Activated CD4-positive, alpha-beta memory T cell treated with anti-CD3 and anti-CD28 coated beads, Interleukin-2, amount 10 ng/mL, durations not matched to agents 7 days and 5 days (primary cell): ENCODE measurements at places on chromosomes 16 and 17.

- H3K36me3 ChIP-seq, result no peaks in the 10 kb centered on the region
- no peak overlapping the region for H3K27ac ChIP-seq
- no peak for DNase-seq
Measured at GRCh38 chr17:79737046-79737921, 6.5 kb downstream of the ENPP7 start.

GRCh38 chr17:50059256-50059655 lies 3.3 kb downstream of the ITGA3 start:
- no peak for DNase-seq
- peaks cover 8% of the 10 kb centered on the region for H3K27me3 ChIP-seq
- no peak overlapping the region for H3K4me3 ChIP-seq
- H3K36me3 ChIP-seq, result no peaks in the 10 kb centered on the region
- no peak overlapping the region for H3K27ac ChIP-seq

- no peak for DNase-seq
- peaks cover 51% of the 10 kb centered on the region for H3K36me3 ChIP-seq
- peaks cover 6% of the 10 kb centered on the region for H3K4me1 ChIP-seq
- H3K27me3 ChIP-seq, result no peaks in the 10 kb centered on the region
- H3K4me3 ChIP-seq, result no peak overlapping the region
Measured at GRCh38 chr16:1687427-1688316, 9.6 kb downstream of the JPT2 start.

DNA sequence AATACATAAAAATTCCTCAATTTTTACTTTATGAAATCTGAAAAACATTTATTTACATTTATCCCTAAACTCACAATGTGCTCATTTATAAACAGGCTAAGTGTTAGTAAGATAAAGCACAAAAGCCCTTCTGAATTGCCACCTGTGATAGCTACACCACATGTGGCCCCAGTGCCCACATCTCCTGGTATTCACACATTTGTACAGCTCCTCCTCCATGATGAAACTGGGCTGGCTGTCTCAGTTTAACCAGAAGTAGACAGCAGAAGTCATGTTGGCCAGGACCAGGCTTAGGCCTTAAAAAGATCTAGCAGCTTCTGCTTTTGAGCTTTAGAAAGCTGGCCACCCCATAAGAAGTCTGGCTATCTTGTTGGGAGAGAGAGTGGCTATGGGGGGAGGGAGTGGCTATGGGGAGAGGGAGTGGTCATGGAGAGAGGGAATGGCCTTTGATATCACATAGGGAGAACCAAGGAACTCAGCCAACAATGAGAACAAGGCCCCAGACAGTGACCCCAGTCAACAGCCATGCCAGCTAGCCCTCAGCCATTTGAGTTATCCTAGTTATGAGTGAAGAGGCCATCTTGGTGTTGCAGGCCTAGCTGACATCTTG lies 47.4 kb downstream of the CEP95 start:
- H3K36me3 ChIP-seq, result peaks cover 14% of the 10 kb centered on the region
- DNase-seq, result no peak
- no peak overlapping the region for H3K27ac ChIP-seq
- no peaks in the 10 kb centered on the region for H3K4me1 ChIP-seq

GRCh38 chr17:28885363-28885762 lies 12.2 kb downstream of the FLOT2 start:
- peaks cover 14% of the 10 kb centered on the region for H3K4me1 ChIP-seq
- H3K4me3 ChIP-seq, result no peak overlapping the region
- H3K27ac ChIP-seq, result no peak overlapping the region
- H3K36me3 ChIP-seq, result peaks cover 58% of the 10 kb centered on the region
- no peaks in the 10 kb centered on the region for H3K27me3 ChIP-seq
